ENCODE measurements at places on chromosomes 6 and 20. TPM values are rescaled to one million over a fixed set of nuclear protein-coding genes. Genes with fewer than 3 reads are reported as not detected.

SNPH gene
- total RNA-seq, result 3.1 TPM

OR11A1 gene
- not detected for total RNA-seq

HLA-DRB1 gene
- 15.9 TPM for total RNA-seq

PDSS2 gene
- 12.6 TPM for total RNA-seq

ABHD16B gene
- total RNA-seq, result not detected

PKIB gene
- total RNA-seq, result 0.59 TPM

PCSK2 gene
- total RNA-seq, result not detected

ZSCAN12 gene
- total RNA-seq, result 11.2 TPM

SIRPG gene
- total RNA-seq, result not detected

KCNG1 gene
- 0.88 TPM for total RNA-seq

CGA gene
- not detected for total RNA-seq

BCAS1 gene
- total RNA-seq, result 0.83 TPM

FOXF2 gene
- total RNA-seq, result not detected

FAM229B gene
- 28.1 TPM for total RNA-seq

SEC23B gene
- 49.2 TPM for total RNA-seq

COX7A2 gene
- total RNA-seq, result 276 TPM

ZBP1 gene
- 0.46 TPM for total RNA-seq

All from uterus (tissue), 4 donors.